A673 (cell line): ENCODE measurements at places on chromosomes 1 and 21.

- DNase-seq: no peak
Measured at GRCh38 chr1:94989911-94990473, 63.1 kb upstream of the CNN3 start.

DNA sequence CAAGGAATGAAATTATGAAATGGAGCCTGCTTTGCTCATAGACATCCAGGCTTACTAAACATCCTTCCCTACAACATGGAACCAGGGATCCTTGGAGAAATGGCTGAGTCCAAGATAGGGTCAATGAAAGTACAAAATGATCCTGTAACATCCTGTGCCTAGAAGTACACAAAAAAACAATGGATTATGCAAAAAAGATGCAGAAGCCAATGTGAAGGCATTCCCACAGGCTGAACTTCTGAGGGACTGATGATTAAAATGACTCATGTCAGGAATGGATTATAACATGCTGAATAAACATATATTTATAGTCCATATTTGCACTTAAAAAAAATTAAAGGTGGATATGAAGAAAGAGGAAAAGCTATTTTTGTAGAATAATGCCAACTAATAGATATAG lies 10.4 kb upstream of the HOOK1 start:
- no peak for DNase-seq

DNA sequence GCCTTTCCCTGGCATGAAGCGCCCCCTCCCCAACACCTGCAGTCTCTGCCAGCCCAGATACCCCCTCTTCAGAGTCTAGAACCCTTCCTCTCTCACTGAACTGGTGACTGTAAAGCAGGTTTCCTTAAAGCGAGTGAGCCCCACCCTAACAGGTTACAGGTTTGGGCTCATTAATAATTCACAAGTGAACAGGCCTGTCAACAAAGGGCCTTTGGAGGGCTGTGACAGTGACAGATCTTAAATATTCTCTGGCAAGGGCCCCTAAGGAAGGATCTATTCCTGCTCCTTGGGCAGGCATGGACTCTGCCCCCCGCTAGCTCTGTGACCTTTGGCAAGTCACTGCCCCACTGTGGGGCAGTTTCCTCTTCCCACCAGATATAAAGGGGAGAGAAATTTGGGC lies 5.6 kb upstream of the TTC39A start:
- no peak for DNase-seq

- no peak for DNase-seq
Measured at GRCh38 chr1:53688381-53689102, 50.4 kb downstream of the GLIS1 start.

DNA sequence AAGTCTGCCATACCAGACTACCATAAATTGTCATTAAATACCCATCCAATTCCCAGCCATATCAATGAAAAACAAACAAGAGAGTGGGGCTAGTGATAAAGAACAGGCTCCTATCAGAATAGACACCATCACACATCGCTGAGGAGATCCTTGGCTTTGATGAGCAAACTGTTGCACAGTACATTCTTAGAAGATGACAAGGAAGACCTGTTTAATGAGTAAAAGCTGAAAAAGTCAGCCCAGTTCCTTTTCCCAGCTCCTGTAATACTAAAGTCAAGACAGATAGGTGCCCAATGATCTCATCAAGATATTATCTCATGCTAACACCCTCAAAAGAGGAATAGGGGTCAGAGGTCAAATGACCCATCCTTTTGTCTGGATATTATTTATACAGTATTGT lies 164.5 kb upstream of the COA6 start:
- no peak for DNase-seq

DNA sequence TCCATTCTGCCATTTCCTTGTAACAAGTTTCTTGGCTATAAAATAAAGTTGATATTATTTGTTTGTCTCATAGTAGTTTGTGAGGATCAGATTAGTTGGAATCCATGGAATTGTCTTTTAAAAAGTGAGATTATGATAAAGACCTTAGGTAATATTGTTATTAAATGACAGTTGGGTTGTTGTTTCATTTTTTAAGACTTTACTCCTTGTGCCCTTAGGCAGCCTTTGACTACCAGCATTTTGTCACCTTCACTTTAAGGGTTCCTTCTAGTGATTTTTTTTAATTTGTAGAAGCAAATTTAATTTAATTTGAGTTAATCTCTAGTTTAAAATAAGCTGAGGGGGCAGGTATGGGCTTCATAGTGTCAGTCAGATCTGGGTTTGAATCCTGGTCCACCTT lies 84.6 kb upstream of the ZNF326 start:
- no peak for DNase-seq

DNA sequence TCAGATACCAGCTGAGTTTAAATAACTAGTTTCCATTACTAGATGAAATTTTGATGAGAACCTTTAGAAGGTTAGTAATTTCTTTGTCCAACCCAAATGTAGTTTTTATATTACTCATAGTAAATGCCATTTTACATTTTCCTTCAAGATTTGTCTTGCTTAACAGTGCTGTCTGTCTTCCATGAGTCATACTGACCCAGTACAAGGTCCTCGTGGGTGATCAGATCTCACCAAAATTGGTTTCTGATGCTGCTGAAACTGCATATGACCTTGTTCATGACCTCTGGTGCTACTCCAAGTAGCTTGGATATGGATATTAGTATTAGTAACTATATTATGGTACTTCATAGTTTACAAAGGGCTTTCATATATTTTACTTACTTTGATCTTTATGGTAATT lies 207.1 kb downstream of the RYR2 start:
- no peak for DNase-seq

GRCh38 chr1:18922319-18922726 lies 20.0 kb upstream of the ALDH4A1 start:
- DNase-seq: peak; percentile 62

DNA sequence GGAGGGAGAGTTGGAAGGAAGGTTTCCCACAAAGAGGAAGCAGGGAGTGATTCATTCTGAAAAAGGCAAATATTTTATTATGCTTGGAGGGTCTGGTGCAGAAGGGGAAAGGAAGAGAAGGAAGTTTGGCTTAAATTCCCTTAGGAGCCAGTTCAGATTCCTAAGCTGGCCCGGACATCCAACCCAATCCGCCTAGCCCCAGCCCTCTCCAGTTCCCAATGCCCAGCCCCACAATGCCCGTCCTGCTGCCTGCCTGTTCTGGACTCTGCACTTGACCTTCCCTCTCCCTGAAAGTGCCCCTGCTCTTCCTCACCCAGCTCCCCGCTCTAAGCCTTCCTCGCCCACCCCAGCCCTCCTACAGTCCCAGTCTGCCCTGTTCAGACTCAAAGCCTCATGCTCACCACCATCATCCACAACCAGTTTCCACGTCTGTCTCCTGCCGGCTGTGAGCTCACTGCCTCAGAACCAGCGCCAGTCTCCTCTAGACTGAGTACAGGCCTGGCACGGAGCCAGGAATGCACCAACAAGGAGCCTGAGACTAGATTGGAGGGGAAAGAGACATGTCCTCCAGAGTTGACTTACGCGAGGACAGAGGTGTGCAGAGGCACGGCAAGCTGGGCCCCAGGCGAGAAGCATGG lies 18.9 kb downstream of the CAPN2 start:
- DNase-seq: peak; percentile 78

DNA sequence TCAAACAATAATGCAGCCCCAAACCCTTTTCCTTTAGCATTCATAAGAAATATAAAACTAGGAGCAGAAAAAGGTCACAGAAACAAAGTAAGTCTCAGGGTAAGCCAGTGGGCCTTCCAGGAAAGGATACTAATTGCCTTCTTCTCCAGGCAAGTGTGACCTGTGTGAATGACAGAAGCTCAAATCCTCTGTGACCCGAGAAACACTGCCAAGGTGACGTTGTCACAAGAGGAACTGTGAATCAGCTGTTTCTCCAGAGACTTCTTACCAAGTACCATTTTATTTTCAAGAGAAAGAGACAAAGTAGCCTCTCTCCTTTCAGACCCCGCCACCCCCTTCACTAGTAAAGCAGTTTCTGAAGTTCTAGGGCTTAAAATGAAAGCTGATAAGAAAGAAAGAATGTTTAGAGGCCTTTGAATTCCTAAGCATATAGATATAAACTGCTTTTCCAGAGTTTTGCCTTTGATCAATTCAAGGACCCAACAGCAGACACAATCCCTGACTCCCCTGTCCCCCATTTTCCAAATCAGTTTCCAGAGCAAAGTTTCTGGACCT lies 155.6 kb downstream of the NUF2 start:
- no peak for DNase-seq

DNA sequence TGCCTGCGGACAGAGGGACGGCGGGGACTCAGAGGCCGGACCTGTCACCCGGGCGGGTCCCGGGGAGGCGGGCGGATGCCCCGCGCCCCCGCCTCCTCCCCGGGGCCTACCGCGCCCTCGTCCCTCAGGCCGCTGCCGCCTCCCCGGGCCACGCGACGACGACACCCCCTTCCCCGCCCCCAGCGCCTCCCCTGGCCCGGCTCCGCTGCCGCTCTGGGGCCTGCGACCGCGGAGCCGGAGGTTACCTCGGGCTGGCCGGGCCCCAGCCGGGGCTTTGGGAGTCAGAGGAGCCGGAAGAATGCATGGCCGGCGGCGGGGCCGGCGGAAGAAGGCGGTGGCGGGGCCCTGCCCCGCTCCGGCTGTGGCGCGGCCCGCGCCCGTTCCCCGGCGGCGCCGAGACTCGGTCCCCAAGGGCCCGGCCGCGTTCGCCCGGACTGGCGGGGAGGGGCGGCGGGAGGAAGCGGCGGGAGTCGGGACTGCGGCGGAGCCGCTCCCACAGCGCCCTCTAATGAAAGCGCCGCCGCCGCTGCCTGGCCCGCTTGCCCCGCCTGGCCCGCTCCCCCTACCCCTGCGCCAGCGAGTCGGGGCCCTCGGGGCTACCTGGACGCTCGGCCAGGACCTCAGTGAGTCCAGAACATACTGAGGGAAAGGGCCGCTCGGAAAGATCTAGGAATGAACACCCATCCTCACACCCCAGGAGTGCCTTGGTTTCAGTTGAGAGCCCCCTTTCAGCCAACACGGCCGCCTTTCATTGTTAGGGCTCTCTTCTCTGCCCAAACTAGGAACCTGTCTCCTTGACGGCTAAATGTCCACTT lies at the start of gene LPGAT1:
Gene LPGAT1 (minus strand): TSS at position 436 of the 815 bp plus-strand sequence. CDS start 1,467 bp downstream, outside the sequence.
- DNase-seq: peak; percentile 85

DNA sequence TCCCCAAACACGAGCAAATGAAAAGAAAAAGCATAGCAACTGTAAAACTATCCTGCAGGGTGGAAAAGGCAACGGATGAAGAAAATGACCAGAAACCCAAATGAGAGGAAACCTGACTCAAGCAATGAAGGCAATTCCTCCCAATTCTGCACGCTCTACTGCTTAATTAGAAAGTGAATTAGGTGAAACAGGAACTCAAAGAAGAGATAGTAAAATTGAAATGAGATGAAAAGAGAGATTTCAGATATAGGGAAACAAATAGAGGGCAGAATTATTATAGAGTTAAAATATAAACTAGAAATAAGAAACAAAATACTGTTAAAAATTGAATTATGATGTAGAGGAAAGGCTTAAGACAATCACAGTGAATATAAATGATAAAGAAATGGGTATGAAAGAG lies 27.5 kb upstream of the ITPKB start:
- no peak for DNase-seq

GRCh38 chr1:204841798-204842197 lies 28.9 kb upstream of the NFASC start:
- DNase-seq: no peak

DNA sequence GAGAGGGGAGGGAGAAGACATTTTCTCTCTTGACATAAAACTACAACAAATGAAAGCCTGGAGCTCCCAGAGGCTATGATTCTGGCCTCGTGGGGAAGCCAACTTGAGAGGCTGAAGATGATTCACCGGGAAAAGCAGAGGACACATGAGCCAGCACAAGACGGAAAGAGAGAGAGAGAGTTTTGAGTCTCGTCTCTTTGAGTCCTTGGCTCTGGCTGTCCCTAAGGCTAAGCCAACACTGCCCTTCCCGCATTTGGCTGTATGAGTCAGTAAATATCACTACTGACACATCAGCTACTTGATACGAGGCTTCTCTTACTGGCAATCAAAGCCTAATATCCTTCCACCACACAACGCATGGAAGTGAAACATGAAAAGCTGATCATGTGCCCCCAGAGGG lies 95.5 kb downstream of the GRIK3 start:
- DNase-seq: no peak

DNA sequence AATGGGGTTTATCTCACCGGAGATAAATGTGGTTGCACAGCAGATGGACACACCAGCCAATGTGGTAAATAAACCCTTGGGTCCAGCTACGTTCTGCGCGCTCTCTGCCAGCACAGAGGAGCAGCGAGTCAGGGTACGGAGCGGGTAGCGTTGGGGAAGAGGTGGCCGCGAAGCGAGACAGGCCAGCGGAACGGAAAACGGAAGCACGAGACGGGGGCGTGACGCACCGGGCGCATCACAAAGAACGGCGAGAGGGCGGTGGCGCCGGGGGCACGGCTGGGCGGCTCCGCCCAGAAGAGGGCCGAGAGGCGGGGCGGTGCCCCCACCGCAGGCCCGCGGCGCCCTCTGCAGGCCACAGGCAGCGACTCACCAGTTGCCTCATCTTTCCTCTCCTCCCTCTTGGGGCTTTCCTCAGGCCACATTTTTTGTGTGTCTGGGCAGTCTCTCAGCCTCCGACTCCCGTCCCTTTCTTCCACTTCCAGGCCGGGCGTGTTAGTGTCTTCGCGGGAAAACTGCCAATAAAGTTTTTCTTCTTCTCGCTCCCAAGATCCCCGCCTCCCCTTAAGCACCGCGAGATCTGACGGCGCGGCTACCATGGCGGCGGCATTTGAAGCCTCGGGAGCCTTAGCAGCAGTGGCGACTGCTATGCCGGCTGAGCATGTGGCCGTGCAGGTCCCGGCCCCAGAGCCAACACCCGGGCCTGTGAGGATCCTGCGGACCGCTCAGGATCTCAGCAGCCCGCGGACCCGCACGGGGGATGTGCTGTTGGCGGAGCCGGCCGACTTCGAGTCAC lies at the start of gene DDX20:
Gene DDX20 (plus strand): TSS at position 571 of the 793 bp plus-strand sequence. CDS start 24 bp downstream, at position 595.
- peak; percentile 98 for DNase-seq

DNA sequence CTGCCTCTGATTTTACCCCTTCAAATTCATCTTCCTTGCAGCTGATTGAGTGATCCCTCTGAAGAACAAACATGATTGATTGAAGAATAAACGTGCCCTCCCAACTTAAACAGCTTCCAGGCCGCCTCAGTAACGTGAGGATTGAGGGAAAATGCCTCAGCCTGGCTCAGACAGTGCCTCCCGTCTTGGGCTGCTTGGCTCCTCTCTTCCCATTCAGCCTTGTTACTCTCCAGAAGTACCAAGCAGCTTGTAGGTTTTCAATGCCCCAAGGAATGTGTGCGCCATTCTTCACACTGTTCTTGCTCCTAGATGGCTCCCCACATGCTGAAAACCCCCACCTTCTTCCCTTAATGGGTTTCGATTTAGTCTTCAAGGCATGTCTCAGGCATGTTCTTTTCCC lies 51.8 kb downstream of the ST6GALNAC5 start:
- DNase-seq: no peak
